Effector memory CD4-positive, alpha-beta T cell (primary cell): ENCODE measurements at places on chromosomes 12 and 14.

- no peak for DNase-seq
These were observed 382.5 kb upstream of the ATP2B1 start for GRCh38 chr12:90090929-90091651.

GRCh38 chr12:27180906-27181505 is 63.1 kb upstream of the STK38L start:
- DNase-seq = no peak

GRCh38 chr12:103955811-103956508 is 9.7 kb upstream of the TDG start:
- DNase-seq = no peak

DNA sequence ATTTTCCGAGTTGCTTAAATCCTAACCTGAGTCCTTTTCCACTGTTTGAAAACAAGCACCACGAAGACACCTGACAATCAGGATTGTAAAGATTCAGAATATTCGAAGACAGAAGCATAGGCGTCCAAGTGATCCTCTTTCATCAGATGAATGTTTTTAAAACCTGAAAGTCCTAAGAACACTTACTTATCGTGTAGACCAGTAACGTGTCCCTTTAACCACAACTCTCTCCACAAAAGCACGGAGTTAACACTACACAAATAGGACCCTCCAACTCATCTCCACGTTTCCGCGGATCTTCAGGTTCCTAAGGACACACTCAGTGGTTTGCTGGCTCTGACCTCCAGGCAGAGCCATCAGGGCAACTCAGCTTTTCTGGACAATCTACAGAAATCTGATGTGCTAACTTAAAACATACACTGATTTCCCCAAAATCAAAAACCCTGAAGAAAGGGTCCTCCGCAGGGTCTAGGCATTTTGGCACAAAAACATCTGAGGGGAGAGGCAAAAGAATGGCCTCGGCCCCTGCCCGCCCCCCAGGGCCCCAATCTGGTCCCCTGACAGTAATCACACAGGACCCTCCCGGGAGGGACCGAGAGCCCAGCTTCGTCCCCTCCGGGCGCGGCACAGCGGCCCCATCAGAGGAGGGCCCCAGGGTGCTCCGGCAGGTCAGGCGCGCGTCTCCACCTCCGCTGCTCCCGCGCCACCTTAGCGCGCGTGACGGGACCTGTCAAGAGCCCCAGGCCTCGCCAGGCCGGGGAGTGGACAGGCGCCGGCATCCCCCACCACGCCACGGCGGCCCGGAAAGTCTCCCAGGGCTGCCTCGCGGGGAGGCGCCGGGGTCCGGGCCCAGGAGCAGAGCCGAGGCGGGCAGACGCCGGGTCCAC is 925 bp downstream of the DICER1 start:
- DNase-seq = peak; percentile 17

GRCh38 chr14:90641168-90641567 is 175.1 kb downstream of the TTC7B start:
- no peak for DNase-seq

GRCh38 chr14:98210045-98210672 is 1061.8 kb downstream of the BCL11B start:
- peak; percentile 38 for DNase-seq

GRCh38 chr12:7375145-7375543 is 68.8 kb downstream of the CD163L1 start:
- no peak for DNase-seq

DNA sequence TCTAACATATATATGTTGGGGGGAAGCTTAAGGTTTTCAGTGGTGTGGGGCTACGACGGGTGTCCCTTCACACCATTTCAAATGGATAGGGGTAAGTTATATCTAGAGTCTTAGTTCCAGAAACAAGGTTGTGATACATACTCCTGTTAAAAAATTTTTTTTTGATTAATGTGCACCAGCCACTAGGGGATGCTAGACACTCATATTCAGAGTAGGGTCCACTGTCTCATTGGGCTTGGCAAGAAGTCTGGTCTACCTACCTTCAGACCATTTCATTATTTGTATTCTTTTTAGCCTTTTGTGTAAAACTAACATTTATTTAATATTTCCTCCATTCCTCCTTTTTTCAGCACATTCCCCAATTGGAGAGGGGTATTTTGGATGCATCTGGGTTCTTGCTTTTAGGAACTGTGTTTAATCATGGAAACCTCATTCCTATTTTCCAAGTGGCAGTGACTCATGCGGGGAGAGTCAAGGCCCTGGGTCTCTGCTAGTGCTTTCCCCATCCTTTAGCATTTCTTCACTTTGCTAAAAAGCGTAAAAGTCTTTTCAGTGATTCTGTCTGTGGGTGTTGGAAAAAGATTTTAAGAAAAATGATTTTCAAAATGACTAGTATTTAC is 33.4 kb downstream of the ANO4 start:
- no peak for DNase-seq

- no peak for DNase-seq
These were observed 233.2 kb downstream of the PHLDA1 start for GRCh38 chr12:75798136-75798926.

DNA sequence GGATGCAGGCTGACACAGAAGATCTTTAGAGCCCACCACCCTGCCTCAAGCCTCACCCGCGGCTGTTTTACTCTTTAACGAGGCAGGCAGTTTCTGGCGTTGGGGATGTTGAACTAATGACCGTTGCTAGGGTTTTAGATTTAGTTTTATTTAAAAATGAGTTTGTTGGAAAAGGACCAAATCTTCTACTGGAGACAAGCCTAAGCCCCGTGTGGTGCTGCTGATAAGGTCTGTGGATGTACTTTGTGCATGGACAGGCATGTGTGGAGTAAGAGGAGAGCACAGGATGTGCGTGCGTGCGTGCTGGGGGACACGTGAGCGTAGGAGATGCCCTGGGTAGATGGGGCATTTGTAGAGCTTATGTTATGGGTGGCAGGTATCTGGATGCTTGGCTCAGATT is 5.7 kb downstream of the NTF3 start:
- DNase-seq = no peak

- DNase-seq = no peak
These were observed 115.1 kb upstream of the SLC38A2 start for GRCh38 chr12:46487567-46488131.

DNA sequence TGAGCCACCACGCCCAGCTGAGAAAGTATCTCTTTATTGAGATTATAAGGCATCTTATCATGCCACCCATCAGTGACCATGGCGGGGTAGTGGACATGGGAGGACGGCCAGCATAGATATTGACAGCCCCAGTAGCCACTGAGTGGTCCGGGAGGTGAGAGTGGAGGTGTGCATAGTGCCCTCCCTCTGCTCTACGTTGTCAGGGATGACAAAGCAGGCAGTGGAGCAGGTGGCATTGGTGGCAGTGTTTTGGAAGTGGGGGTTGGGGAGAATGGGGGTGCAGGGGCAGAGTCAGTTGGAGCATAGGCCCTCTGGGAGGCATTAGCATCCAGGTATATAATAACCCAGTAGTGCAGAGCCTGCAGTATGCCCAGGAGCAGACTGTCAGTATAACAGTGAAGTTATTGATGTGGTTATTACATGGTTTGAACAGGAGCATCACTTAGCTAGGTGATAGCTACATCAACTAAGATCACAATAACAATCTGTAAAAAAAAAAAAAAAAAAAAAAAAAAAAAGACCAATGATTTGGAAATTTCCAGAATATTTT is 41.1 kb downstream of the GNG2 start:
- DNase-seq = peak; percentile 11

DNA sequence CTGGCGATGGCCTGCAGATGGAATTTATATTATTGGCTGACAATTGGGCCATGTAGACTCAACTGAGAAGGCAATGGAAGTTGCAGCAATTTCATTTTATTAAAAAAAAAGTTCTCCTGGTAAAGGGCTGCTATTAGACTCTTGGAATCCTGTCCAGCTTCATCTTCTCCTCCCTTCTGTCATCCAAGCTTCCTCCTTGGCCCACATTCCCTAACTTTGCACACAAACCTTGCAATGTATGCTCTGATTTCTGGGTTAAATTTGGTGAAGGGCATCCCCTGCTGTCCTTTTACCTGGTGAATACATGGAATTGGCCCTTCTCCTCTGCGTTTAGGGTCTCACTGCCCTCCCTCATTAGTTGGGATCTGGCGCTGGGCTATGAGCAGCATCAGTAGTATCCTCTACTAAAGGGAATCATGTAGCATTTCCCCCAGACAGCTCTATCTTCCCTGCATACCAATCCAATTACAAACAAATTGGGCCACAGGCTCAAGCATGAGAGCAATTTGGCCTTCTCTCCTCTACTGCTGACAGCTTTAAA is 336.9 kb downstream of the BMP4 start:
- DNase-seq = no peak

GRCh38 chr12:121365416-121366062 is 13.3 kb upstream of the ANAPC5 start:
- no peak for DNase-seq

GRCh38 chr12:44863867-44864266 is 12.2 kb downstream of the NELL2 start:
- no peak for DNase-seq

- no peak for DNase-seq
These were observed 293.9 kb downstream of the KCNC2 start for GRCh38 chr12:74915718-74916117.

DNA sequence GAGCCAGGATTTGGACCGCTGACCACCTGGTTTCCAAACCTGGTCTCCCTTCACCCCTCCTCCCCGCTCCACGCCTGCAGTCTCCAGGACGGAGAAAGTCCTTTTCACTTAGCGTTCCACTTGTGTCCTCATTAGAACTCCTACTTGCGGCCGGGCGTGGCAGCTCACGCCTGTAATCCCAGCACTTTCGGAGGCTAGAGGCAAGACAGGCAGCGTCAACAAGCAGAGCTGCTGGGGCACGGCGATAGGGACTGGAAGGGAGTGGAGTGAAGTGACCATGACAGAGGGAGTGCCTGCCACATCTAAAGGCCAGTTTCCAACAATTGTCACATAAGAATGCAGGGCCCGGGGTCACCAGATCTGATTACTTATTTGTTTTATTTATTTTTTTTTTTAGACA is 132.5 kb upstream of the NCOR2 start:
- no peak for DNase-seq

- no peak for DNase-seq
These were observed 364.9 kb upstream of the GARIN6 start for GRCh38 chr12:99282624-99283023.

- no peak for DNase-seq
These were observed 310.2 kb downstream of the GLT1D1 start for GRCh38 chr12:129163461-129163860.

DNA sequence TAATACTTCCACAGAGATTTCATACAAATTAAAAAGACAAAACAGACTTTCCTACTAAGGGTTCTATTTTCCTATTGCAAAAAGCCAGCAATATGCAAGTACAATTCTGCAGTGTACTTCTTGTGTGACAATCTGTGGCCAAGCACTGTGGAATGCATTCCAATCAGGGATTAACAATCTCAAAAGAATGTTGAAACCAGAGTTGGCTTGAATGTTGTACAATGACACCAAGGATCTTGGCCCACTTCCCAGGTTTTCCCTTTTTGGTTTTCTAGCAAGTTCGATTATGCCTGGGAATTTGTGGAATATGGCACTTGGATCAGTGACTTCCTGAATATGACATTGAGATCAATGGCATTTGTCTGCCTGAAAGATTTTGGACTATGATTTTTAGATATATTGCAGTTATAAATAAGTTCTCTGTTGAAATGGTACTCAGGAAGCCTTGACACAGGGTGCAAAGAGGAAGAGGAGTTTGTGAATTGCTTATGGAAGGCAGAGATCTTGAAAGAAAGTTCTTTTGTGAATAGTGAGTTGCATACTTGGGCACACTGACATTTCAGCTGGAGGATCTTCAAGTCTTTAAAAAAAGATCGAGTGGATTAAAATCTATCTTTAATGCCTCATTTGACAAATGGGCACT is 81.4 kb upstream of the FERMT2 start:
- no peak for DNase-seq

GRCh38 chr14:28886940-28887339 is 120.4 kb downstream of the FOXG1 start:
- DNase-seq = no peak

DNA sequence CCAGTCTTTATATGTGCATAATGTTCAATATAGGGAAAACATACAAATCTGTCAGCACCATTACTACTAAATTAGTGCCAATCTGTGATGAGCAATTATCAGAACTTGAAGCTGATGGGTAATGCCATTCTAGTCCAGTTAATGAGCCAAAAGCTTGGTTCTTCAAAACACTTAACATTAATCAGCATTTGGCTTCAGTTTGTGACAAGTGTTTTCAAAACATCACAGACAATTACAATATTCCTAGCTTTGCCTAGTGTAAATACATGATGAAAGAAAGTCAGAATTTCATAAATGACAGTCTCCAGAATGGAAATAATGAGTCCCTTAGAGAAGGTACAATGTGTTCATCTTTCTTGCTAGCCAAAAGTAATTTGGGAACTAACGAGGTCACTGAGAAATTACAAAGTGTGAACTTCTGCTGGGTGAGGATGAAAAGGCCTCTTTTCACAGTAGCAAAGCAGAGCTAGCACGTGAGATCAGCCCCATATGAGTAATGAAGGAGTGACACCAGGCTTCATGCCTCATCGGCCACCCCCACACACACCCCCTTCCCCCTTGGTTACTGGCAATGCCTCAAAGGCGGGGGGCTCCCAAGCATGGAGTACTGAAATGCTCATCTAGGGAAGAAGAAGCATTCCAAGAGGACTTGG is 180.6 kb upstream of the EEA1 start:
- DNase-seq = no peak

- no peak for DNase-seq
These were observed 20.1 kb downstream of the ZNF84 start for GRCh38 chr12:133057446-133057845.

DNA sequence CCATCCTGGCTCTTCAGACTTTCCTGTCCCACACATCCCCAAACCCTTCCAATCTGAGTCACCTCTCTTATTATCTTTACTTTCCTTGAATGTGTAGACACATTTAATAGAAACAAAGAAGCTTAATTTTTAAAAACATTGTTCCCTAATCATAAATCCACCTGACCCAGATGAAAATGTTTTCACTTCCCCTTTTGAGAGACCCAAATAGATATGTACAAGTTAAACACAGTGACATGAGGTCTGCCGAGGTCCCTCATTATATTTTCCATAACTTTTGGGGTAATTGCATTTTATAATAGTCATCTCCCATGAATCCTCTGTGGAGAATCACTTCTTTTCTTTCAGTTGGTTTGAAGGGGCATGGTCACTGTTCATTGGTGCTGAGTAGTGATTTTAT is 191.1 kb downstream of the GRIN2B start:
- no peak for DNase-seq

DNA sequence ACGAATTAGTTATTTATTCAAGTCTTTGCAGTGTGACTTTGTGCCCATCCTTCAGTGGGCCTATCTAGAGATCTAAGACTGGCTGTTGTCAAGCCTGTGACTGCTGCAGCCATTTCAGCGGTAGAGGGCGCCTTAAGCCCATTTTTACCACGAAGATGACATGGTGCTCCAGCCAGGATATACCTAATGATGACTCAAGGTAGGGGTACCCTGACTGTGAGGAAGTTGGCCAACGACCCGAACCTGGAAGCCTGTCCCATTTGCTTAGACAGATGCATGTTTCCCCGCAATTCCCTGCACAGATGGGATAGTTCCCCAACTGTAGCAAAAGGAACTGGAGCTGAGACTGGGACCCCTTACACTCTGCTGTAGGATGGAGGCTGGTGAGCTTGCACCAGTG is 41.3 kb downstream of the RAB3IP start:
- no peak for DNase-seq

GRCh38 chr14:69855180-69855832 is 23.9 kb upstream of the SMOC1 start:
- no peak for DNase-seq
